ENCODE measurements at places on chromosomes 7 and 10.

DNA sequence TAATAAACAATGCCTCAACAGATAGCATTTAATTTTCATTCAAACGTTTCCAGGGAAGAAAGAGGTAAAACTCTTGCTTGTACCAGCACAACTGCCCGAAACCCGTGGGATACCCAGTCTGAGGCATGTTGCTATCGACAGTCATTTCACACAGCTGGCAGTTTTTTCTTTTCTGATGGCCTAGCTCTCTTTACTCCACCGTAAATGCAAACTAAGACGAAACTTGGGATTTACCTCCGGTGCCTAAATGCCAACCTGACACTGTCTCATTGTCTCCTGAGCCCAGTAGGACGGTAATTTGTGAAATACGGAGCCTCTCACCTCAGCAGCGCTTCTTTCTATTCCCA, 143.5 kb downstream of the PRPF18 start:
- H3K36me3 ChIP-seq = peaks cover 2% of the 10 kb centered on the region
- no peaks in the 10 kb centered on the region for H3K27me3 ChIP-seq
- no peak overlapping the region for H3K27ac ChIP-seq

GRCh38 chr7:158732494-158733219, 28.1 kb upstream of the NCAPG2 start:
- H3K27ac ChIP-seq = no peak overlapping the region
- peaks cover 36% of the 10 kb centered on the region for H3K36me3 ChIP-seq
- H3K27me3 ChIP-seq = no peaks in the 10 kb centered on the region
- no peak for DNase-seq
- peaks cover 7% of the 10 kb centered on the region for H3K4me1 ChIP-seq
- no peak overlapping the region for H3K4me3 ChIP-seq

- H3K4me3 ChIP-seq = no peak overlapping the region
- no peak overlapping the region for H3K27ac ChIP-seq
- H3K4me1 ChIP-seq = no peaks in the 10 kb centered on the region
Observed at GRCh38 chr10:21379143-21379542, 146.3 kb downstream of the SKIDA1 start.

- no peak overlapping the region for H3K27ac ChIP-seq
- H3K36me3 ChIP-seq = peaks cover 18% of the 10 kb centered on the region
- H3K4me3 ChIP-seq = no peak overlapping the region
- peaks cover 17% of the 10 kb centered on the region for H3K4me1 ChIP-seq
- no peak for DNase-seq
Observed at GRCh38 chr7:141573511-141573910, 22.3 kb downstream of the AGK start.
